ENCODE measurements at places on chromosomes 7 and 10.

DNA sequence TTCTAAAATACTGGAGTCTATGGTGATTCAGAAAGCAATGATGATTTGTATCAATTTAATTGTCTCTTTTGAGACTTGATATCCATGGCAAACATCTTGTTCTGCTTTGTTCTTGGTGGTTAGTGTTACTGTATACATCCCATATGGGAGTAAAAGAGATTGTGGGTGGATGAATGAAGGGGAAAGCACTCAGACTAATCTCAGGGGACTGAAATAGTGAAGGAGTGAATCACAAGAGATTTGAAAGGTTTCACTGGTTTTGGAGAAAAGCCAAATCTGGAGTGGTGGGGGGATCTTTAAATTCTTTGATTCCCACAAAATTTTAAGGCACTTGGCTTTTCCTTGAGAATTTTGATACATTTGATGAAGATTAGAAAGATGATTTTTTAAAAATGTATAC lies 369.4 kb downstream of the INHBA start:
- DNase-seq, result peak; percentile 21

- no peak for DNase-seq
These were observed 469.8 kb downstream of the GLRX3 start for GRCh38 chr10:130606001-130606405.

DNA sequence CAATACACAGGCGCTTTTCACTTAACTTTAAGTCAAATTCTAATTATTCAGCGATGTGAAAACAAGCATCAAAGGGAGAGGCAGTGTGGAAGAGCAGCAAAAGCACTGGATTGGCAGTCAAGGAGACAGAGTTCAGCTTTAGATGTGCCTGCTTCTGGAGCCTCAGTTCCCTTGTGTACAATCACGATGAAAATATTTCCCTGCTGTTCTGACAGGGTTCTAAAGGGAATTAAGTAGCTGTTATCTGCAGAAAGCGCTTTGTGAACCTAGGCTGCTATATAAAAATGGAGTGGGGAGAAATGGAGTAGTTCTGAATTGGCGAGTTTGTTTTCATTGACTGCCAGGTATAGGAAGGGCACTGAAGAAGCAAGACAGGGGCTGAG lies 237.8 kb upstream of the SP8 start:
- no peak for DNase-seq

- DNase-seq, result no peak
These were observed 7.5 kb upstream of the HECW1 start for GRCh38 chr7:43104874-43105520.

DNA sequence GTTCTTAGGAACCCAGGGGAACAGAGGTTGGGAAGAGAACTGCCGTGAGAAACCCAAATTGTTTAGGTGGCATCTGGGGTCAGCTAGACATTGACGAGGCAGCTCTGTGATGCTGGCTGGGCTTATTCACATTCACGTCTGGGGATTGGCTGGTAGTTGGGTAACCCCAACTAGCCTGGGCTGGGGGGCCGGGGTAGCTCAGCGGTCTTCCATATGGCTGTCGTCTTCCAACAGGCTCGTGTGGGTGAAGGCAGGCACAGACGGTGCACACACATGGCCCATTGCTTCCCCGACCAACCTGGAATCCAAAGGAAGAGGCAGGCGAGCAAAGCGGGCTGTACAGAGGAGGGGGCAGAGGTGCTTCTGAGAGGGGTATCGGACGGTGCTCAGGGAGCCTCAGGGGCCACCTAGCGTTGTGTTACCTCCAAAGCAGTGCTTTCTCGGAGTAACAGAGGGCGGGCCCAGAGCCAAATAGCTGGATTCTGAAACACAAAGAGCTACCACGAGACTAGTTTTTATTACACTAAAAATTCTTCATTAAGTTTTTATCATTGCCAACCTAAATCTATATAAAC lies 34.5 kb downstream of the MKI67 start:
- DNase-seq, result no peak

- peak; percentile 69 for DNase-seq
These were observed 6.0 kb downstream of the TEX47 start for GRCh38 chr7:88789480-88790064.

DNA sequence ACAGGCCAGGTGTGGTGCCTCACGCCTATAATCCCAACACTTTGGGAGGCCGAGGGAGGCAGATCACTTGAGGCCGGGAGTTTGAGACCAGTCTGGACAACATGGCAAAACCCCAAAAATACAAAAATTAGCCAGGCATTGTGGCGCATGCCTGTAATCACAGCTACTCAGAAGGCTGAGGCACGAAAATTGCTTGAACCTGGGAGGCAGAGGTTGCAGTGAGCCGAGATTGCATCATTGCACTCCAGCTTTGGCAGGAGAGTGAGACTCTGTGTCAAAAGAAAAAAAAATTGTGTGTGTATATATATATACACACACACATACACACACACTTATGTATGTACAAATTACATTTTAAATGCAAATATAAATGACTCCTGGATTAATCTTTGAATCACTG lies 76.8 kb upstream of the LRRN3 start:
- DNase-seq, result no peak

GRCh38 chr7:3200504-3200903 lies 100.5 kb upstream of the SDK1 start:
- peak; percentile 81 for DNase-seq

DNA sequence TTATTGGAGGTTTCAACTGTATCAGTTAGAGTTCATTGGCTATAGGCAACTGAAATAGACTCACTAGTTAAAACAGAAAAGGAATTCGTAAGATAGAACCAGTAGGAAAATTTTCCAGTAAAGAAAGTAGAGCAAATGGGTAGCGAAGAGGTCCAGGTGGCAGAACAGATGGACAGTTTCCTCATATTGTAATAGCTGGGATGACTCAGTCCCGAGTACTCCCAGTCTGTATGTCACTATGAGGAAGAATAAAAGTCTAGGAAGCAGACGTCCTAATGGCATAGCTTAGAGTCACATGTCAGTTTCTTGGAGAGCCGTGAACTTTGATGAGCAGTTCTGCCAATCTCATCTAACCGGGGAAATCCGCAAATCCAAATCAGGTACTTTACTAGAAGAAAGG lies 95.3 kb downstream of the RNF32 start:
- no peak for DNase-seq

DNA sequence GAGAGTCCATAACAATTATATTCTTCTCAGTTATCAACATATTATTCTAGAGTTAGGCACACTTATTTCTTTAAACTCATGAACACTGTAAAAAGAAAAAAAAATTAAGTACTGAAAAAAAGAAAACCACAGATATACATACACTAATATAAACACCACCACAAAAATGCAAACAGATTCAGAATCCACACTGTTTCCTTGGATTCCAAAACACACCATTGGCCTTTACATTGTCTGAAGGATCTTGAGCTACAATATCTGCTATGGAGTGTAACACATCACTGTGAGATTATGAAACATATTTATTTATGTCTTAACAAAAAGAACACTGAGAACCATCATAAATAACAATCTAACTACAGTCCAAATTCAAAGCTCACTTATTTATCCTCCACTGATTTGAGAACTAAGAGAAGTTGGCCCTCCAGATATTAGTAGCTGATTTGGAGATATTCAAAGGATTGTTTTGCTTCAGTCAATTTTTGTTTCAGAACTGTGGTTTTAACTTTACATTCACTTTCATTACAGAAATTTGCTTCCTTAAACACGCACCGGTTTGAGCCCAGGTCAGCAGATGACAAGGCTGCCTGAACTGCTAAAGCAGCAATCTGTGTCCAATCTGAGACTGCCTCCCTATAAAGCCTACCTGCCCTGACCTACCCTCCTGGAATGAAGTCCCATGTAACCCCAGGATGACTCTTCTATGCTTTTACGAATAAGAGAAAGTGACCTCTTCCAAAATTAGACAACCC lies 47.0 kb upstream of the CDK1 start:
- DNase-seq, result no peak

GRCh38 chr10:121078672-121079102 lies 227.5 kb downstream of the WDR11 start:
- DNase-seq, result no peak

- DNase-seq, result no peak
These were observed 33.8 kb downstream of the ERCC6 start for GRCh38 chr10:49505076-49505475.

Measured in ACHN (cell line).